ENCODE measurements at places on chromosomes 6 and 20. TPM values are rescaled to one million over a fixed set of nuclear protein-coding genes. Genes with fewer than 3 reads are reported as not detected.

DNA sequence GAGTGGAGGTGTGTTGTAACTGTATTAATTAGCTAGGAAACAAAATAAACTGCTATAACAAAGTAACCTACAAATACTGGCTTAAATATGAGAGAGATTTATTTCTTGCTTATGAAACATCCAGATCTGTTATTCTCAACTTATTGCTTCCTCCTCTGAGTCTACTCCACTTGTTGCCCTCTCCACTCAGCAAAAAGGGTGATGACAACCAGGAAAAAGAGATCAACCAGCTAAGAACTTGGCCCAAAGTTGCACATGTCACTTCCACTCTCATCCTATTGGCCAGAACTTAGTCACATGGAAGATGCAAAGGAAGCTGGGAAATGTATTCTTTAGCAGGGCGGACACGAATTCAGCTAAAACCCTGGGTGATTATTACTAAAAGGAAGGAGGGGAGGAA is 5.2 kb upstream of the TP53RK start:
- H3K27me3 ChIP-seq = peaks cover 4% of the 10 kb centered on the region
- no peaks in the 10 kb centered on the region for H3K36me3 ChIP-seq
- DNase-seq = no peak

GRCh38 chr6:52545406-52546119 is 31.3 kb downstream of the TRAM2 start:
- H3K36me3 ChIP-seq = no peaks in the 10 kb centered on the region
- no peak for DNase-seq
- H3K27me3 ChIP-seq = no peaks in the 10 kb centered on the region
- H3K27ac ChIP-seq = no peak overlapping the region

The PTPRK gene
- total RNA-seq = 1.8 TPM

DNA sequence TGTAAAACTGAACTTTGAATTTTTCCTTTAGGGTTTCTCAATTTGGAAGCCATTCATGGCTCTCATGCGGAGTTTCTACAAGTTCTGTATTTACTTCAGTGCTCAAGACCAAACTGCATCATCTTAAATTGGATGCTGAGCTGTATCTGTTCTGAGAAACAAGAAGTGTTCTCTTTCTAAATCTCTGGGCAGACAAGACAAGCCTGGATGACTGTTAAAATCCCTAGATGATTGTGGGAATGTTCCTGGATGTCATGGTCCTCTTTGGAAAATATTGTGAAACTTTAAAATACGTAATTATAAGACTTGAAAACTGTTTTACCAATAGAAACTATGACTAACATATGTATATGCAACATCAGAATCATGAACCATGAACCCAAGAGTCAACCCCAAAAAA is 6.2 kb upstream of the GCM1 start:
- no peak for DNase-seq
- peaks cover 1% of the 10 kb centered on the region for H3K27me3 ChIP-seq
- no peak overlapping the region for H3K27ac ChIP-seq
- no peaks in the 10 kb centered on the region for H3K4me1 ChIP-seq
- no peaks in the 10 kb centered on the region for H3K36me3 ChIP-seq

DNA sequence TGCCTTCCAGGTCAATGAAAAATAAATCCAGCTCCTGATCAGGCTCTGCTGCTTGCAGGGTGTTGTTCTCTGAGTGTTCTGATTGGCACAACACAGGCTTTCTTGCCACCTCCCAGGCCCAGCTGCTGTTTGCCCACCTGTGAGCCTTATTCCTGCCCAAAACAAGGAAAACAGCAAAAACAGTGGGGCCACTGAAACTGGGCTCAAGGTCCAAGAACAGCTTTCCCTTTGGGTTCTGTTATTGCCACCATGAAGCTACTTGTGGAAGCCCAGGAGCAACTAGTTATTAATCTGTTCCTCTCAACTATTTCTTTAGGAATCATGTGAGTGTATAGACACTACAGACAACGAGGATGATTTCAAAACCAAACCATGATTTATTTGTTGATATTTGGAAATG is 159.1 kb downstream of the PLCB1 start:
- no peak overlapping the region for H3K4me3 ChIP-seq
- H3K36me3 ChIP-seq = no peaks in the 10 kb centered on the region
- H3K27me3 ChIP-seq = no peaks in the 10 kb centered on the region
- H3K27ac ChIP-seq = no peak overlapping the region

- peaks cover 12% of the 10 kb centered on the region for H3K4me1 ChIP-seq
- peak; percentile 76 for DNase-seq
- peaks cover 28% of the 10 kb centered on the region for H3K27me3 ChIP-seq
These were observed 126.9 kb downstream of the MRPL14 start for GRCh38 chr6:44000164-44000842.

DNA sequence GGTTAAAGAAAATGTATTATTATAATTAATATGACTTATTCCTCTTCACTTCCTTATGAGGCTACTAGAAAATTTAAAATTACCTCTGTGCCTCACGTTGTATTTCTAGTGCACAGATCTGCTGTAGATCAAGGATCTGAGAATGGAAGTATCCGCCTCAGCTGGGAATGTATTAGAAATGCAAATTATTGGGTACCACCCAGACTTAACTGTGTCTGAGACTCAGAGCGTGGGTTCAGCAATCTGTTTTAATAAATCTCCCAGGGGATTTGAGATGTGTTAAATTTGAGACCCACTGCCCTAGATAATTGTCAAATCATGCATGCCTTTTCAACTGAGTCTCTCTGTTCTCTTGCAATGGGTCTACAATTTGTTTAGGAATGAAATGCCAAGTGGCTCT is 658.0 kb upstream of the NOX3 start:
- H3K4me1 ChIP-seq = peaks cover 3% of the 10 kb centered on the region
- DNase-seq = no peak
- H3K36me3 ChIP-seq = peaks cover under 1% of the 10 kb centered on the region
- no peak overlapping the region for H3K27ac ChIP-seq
- H3K27me3 ChIP-seq = no peaks in the 10 kb centered on the region

DNA sequence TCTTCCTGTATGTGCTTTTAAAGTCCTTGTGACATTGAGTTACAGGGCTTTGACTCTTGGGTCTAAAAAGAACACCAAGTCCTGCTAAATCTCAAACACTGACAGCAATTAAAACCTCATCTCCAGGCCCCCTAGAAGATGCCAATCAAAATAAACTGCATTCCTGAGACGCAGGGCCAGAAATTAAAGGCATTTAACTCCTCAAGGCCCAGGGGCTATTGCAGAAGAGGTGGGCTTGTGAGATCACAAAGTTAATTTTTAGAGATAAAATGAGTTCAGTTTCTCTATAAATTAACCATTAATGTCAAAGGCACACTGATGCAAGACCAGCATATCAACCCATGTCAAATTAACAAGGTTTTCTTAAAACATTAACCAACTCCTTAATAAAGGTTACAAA is 145.6 kb upstream of the CARMIL1 start:
- H3K27me3 ChIP-seq = no peaks in the 10 kb centered on the region
- H3K36me3 ChIP-seq = peaks cover 83% of the 10 kb centered on the region
- no peak overlapping the region for H3K4me3 ChIP-seq
- no peak overlapping the region for H3K27ac ChIP-seq
- peaks cover 64% of the 10 kb centered on the region for H3K4me1 ChIP-seq

The C6orf163 gene
- 1.1 TPM for total RNA-seq

The PAQR8 gene
- total RNA-seq = 12.2 TPM

- no peak for DNase-seq
- no peak overlapping the region for H3K27ac ChIP-seq
- H3K36me3 ChIP-seq = no peaks in the 10 kb centered on the region
- no peak overlapping the region for H3K4me3 ChIP-seq
- no peaks in the 10 kb centered on the region for H3K4me1 ChIP-seq
- H3K27me3 ChIP-seq = no peaks in the 10 kb centered on the region
These were observed 136.4 kb upstream of the PLCB4 start for GRCh38 chr20:8932192-8933165.

- H3K27ac ChIP-seq = no peak overlapping the region
- peaks cover 50% of the 10 kb centered on the region for H3K27me3 ChIP-seq
- peak overlapping the region; percentile 74 for H3K4me3 ChIP-seq
- H3K36me3 ChIP-seq = no peaks in the 10 kb centered on the region
- peaks cover 15% of the 10 kb centered on the region for H3K4me1 ChIP-seq
These were observed 3.1 kb upstream of the TFAP2B start for GRCh38 chr6:50815436-50816114.

DNA sequence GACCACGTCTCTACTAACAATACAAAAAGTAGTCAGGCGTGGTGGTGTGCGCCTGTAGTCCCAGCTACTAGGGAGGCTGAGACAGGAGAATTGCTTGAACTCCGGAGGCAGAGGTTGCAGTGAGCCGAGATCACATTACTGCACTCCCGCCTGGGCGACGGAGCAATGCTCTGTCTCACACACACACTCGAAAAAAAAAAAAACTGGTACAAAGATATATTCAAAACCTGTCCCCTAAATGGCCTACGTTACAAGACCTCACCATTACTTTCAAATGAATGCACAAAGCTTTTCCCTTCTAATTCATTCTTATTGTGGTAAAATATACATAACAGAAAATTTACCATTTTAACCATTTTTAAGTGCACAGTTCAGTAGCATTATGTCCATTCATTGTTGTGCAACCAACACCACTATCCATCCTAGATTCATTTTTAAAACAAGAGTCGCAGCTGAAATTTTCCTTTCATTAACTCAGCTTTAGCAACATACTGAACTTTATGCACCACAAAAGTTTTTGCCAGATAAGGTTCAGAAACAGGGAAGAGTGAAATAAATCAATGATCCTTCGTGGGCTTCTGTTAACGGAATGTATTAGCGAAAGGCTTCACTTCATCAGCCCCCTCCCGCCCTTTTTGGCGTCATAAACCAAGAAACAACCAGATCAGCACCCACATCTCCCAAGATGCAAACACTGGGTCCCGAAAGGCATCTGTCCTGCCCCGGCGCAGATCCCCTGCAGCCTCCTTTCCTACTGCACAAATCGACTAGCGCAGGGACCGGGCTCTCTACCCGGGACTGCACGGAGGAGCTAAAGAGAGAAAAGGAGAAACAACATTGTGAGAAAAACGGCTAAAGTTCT is 825 bp upstream of the FAM135A start:
- peaks cover 1% of the 10 kb centered on the region for H3K36me3 ChIP-seq
- peak overlapping the region; percentile 88 for H3K4me3 ChIP-seq
- H3K4me1 ChIP-seq = peaks cover 17% of the 10 kb centered on the region
- peak overlapping the region; percentile 75 for H3K27ac ChIP-seq

DNA sequence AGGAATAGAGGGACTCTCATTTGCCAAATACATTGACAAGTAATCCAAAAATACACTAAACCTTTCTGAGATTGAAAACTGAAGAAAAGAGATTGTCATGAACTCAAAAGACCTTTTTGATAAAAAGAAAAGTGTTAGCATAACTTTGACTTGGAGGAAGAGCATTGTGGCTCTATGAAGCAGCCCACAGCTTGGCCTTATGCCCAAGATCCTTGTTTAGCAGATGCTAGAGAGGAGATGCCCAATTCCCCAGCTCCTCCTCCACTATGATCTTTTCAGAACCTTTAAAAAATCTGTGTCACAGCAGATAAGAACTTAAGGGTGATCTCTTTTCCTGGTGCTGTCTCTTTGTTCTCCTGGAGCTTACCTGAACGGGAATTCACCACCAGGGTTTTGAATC is 35.8 kb upstream of the IGF2R start:
- H3K27me3 ChIP-seq = no peaks in the 10 kb centered on the region
- no peak for DNase-seq
- no peaks in the 10 kb centered on the region for H3K36me3 ChIP-seq
- peaks cover 37% of the 10 kb centered on the region for H3K4me1 ChIP-seq

GRCh38 chr20:59673288-59673997 is 69.1 kb downstream of the PHACTR3 start:
- H3K27me3 ChIP-seq = peaks cover 6% of the 10 kb centered on the region
- H3K36me3 ChIP-seq = no peaks in the 10 kb centered on the region
- no peak overlapping the region for H3K27ac ChIP-seq
- no peaks in the 10 kb centered on the region for H3K4me1 ChIP-seq
